Retina (tissue), 1 donor: ENCODE measurements at places on chromosomes 1 and 21.

- no peak for DNase-seq
These were observed 26.4 kb upstream of the DPH5 start for GRCh38 chr1:101051688-101052638.

- DNase-seq: no peak
These were observed 64.2 kb upstream of the DPH5 start for GRCh38 chr1:101089613-101090338.

DNA sequence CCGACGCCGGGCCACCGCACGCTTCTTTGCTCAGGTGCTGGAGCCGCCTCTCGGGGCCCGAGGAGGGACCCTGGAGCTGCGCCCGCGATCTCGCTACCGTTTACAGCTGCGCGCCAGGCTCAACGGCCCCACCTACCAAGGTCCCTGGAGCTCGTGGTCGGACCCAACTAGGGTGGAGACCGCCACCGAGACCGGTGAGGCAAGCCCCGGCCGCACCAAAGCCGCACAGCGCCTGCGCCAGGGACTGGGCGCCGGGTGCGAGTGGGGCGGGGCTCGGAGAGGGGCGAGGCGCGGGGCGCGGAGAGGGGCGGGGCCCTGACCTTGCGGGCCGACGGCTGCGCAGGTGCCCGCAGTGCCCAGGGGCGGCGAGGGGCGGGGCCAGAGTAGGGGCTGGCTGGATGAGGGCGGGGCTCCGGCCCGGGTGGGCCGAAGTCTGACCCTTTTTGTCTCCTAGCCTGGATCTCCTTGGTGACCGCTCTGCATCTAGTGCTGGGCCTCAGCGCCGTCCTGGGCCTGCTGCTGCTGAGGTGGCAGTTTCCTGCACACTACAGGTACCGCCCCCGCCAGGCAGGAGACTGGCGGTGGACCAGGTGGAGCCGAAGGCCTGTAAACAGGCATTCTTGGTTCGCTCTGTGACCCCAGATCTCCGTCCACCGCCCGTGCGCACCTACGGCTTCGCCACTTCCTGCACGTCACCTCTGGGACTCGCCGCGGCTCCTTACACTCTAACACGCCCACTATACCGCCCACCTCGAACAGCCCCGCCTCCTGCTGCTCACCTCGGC, 9.8 kb upstream of the CDC20 start:
- DNase-seq: peak; percentile 86

DNA sequence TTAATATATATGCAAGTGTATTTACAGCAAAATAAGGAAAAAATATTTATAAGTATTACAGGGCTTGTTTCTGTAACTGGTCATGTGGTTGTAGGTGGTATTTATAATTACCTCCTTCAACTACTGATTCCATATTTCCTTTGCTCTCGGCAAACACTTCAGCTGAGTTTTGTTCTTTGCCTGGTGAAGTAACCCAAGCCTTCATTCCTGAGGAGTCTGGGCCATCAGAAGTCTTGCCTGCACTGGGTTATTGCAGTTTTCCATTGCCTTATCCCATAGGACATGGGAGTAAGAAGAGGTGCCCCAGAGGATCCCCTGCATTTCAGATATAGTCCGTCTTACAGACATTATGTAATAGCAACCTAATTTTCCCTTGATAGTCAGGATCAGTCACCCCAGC, 23.8 kb downstream of the MARK1 start:
- no peak for DNase-seq

GRCh38 chr1:158371188-158371953, 17.7 kb downstream of the CD1E start:
- no peak for DNase-seq

GRCh38 chr1:89953131-89953626, 41.7 kb upstream of the ZNF326 start:
- no peak for DNase-seq

GRCh38 chr1:229619614-229620013, 6.3 kb downstream of the TAF5L start:
- no peak for DNase-seq
